ENCODE measurements at places on chromosomes 4 and X. TPM values are rescaled to one million over a fixed set of nuclear protein-coding genes. Genes with fewer than 3 reads are reported as not detected.

Gene RNF128
- total RNA-seq = 1.6 TPM

Gene UPF3B
- total RNA-seq = 2.0 TPM

Gene RAB39B
- total RNA-seq = 0.53 TPM

Gene MAPK10
- 10.2 TPM for total RNA-seq

Gene PRRG3
- total RNA-seq = 2.1 TPM

Gene DRD5
- not detected for total RNA-seq
